NCI-H1930 (cell line): ENCODE measurements at places on chromosomes 5 and 9.

- no peak for DNase-seq
Observed at GRCh38 chr5:81755320-81755719, 4.4 kb upstream of the SSBP2 start.

DNA sequence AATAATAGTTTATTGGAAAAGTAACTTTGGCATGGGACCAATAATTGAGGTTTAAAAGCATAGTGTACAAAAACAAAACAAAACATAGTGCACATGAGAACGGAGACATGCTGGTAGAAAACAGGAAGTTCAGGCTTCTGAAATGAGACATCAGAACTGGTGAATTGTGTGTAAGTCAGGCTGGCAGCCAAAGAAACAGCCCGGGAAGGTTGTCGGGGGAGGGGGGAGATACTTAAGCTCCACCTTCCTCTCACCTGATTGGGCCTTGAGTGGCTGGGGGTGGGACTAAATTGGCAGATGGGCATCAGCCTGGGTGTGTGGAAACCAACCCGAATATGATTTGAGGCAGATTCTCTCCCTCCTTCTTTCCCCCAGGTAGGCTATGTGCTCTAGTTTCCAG lies 256.3 kb downstream of the SMARCA2 start:
- DNase-seq, result no peak

GRCh38 chr5:137036640-137037039 lies 462.5 kb downstream of the SPOCK1 start:
- DNase-seq, result no peak

GRCh38 chr5:73900566-73900965 lies 274.6 kb downstream of the ARHGEF28 start:
- no peak for DNase-seq

DNA sequence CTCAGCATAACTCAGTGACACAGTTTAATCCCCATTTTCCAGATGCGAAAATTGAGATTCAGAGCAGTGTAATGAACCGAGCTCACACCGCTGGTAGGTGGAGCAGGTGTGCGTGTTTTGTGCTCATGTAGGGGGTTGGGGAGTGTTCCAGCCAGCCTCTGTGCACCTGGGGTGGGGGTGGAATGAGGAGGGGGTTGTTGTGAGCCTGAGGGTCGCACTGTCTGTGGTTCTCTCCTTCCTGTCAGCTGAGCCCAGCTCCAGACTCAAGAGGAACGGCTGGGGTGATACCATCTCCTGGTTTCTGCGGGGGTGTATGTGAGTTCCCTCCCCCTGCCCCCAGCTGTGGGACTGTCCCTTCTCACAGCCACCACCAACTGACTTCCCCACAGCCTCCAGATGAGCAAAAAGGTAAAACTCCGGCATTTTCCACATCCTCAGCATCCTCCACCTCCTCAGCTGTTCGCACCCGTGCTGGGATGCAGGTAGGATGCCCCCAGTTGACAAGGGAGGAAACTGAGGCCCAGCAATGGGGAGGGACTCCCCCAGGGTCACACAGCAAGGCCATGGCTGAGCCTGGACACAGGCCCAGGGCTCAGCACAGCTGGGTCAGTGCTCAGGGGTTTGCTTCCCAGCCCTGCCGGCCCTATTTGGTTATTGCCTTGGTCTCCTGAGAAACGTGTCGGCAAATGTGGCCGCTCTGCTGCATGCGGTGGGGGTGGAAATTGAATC lies 2.1 kb downstream of the SH2D3C start:
- no peak for DNase-seq

DNA sequence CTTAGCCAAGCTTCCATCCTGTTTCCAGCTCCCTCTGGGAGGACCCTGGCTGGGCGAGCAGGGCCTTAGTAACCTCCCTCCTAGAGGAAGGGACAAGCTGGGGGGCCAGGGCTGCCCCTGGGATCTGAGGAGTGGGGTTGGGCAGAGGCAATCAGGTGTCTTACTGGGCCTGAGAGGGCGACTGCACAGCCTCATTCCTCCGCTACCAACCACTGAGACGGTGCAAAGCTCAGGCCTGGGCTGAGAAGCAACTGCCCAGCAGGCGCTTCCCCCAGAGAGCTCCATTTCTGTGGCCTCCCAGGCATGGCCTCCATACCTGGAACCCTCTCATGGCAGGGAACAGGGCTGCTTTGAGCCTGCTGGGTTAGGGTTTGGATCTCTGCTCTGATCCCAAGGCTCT lies 18.8 kb upstream of the GFPT2 start:
- no peak for DNase-seq

- DNase-seq, result no peak
Observed at GRCh38 chr5:39224196-39224761, 4.9 kb upstream of the FYB1 start.

GRCh38 chr9:16210440-16210839 lies 657.6 kb downstream of the CCDC171 start:
- DNase-seq, result no peak

DNA sequence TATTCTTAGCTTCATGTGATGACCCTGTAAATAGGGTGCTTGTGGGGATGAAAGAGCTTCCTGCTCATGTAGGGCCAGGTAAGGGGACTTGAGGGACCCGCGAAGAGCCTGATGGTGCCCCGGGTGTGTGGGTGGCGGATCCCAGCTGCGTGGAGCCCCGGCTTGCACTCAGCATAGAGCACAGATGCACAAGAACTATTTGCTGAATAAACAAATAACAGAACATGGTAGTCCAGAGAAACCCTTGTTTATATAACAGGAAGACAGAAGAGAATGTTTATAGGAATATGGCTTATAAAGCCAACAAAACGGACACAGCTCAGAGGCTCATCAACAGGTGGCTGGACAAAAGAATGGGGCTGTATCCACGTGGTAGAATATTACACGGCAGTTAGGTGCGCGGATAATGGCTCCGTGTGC lies 106.9 kb upstream of the COL5A1 start:
- DNase-seq, result no peak

GRCh38 chr5:68891718-68892117 lies 202.1 kb upstream of the SLC30A5 start:
- DNase-seq, result no peak

GRCh38 chr5:3129252-3129651 lies 377.8 kb upstream of the IRX2 start:
- no peak for DNase-seq

DNA sequence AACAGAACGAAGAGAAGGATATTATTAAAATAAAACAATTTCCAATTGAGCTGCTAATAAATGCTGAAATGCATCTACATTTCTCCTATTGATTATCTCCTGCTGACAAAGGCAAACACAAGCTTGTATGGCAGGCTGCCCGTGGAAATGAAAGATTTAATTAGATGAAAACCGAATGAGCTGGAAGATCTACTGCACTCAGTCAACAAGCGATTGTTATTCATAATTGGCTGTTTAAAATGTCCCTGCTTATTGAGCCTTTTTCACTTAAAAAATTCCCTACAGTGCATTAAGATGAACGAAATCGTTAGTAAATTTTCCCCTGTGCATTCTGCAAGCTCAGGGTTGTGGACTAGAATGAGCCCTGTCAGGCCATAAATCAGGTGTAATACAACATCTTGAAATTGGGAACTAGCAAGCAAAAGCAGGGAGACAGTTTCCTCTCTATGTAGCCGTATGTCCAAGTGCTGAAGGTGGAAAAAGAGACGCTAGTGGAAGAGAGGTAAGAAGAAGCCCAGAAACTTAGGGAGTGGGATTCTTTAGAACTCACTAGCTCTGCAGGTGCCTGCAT lies 28.5 kb upstream of the KIF4B start:
- DNase-seq, result no peak

DNA sequence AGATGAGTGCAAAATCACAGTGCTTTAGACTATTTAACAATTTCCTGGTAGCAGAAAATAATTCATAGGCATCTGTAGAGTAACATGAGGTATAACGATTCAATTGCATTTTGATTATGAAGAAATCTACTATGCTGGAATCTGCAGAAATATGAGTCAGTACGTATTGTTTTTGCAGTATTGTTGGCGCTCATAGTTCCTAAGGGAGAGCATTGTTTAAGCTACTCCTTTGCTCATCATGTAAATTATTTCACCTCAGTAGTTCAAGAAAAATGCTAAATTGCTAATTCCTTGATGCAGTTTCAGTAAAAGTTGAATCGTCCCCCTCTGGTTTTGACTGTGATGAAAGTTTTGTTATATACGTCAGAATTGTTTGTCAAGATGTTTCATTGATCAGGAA lies 458.4 kb downstream of the HINT1 start:
- no peak for DNase-seq

DNA sequence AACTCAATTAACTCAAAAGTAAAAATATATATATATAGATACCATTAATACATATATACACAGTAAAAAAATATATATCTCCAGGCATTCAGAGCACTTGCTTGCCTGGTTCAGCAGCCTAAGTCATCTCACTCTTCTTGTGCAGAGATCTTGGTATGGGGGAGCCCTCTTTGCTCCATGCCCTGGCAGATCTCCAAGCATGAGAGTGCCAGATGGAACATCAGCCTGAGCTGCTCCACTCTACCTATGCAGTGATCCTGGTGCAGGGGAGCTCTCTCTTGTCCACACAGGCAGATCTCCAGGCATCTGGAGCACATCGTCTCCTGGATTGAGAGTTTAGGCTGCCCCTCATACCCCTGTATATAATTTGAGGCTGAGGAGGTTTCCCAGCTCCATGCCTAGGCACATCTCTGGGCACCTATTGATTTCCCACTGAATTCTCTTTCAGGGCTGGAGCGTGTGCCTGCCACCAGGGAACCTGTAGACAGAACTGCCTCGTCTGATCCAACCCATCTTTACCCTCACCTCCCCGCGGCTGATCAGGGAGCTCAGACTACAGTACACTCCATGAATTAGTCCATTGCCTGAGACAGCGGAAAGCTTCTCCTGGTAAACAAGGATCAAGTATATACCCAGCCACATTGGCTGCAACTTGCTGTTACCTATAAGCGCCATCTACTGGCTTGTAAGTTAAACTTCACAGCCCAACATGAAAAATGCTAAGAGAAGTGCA lies 342.4 kb upstream of the GRIA1 start:
- DNase-seq, result no peak

- no peak for DNase-seq
Observed at GRCh38 chr5:142395334-142395733, 70.5 kb upstream of the SPRY4 start.

DNA sequence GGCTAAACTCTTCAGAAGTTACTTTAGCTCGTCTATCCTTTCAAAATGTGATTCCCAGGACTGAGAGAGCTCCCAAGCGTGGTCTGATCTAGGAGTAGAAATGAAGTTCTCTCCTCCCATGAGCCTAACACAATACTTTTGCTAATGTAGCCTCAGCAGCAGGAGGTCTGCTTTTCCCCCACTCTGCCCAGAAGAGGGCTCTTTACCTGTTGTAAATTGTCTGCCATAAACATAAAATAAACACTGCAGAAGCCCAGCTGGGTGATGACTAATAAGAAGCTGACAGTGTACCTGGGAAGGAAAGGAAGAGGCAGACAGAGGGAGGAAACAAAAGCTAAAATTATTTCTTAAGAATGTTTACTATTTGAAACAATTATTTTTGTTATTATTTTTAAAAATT lies 15.4 kb downstream of the SLC36A3 start:
- DNase-seq, result no peak

DNA sequence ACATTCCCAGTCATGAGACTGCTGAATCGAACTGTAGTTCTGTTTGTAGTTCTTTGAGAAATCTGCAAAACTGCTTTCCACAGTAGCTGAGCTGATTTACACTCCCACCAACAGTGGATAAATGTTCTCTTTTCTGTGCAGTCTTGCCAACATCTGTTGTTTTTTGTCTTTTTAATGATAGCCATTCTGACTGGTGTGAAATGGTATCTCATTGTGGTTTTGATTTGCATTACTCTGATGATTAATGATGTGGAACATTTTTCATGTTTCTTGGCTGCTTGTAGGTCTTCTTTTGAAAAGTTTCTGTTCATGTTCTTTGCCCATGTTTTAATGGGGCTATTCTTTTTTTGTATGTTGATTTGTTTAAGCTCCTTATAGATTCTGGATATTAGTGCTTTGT lies 187.3 kb upstream of the TLE4 start:
- DNase-seq, result no peak

DNA sequence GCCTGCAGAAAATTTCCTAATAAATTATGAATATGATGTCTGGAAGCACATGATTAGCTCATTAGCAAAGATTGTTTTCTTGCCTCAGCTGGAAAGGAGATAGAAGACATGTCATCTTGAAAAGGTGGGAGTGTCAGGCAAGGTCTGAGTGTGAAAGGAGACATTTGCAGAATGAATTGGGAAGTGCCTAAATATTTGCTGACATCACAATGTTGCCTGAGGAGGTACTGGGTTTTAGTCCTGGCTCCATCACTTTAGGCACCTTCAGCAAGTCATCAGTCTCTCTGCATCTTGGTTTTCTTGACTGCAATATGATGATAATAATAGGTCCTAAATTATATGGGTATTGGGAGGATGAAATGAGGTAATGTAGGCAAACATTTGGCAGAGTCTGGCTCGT lies 140.1 kb downstream of the TRPM3 start:
- no peak for DNase-seq

GRCh38 chr5:76816110-76816831 lies 2.6 kb upstream of the F2RL1 start:
- DNase-seq, result no peak

DNA sequence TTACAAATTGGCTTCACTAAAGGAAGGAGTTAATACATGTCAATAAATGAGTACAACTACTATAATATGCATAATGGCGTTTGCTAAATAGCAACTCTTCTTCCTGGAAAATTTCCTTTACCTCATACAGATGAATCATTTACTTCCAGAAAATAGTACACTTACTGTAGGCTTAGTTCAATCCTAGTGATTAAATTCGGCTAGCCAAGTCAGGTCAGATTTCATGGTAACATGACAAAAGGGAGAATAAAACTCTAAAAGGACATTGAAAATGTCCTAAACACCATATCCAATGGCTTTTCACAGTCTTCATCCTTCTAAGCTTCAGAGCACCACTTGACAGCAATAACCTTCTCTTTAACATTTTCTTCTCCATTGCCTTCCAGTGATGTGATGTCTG lies 42.1 kb upstream of the ZFAND5 start:
- DNase-seq, result no peak

DNA sequence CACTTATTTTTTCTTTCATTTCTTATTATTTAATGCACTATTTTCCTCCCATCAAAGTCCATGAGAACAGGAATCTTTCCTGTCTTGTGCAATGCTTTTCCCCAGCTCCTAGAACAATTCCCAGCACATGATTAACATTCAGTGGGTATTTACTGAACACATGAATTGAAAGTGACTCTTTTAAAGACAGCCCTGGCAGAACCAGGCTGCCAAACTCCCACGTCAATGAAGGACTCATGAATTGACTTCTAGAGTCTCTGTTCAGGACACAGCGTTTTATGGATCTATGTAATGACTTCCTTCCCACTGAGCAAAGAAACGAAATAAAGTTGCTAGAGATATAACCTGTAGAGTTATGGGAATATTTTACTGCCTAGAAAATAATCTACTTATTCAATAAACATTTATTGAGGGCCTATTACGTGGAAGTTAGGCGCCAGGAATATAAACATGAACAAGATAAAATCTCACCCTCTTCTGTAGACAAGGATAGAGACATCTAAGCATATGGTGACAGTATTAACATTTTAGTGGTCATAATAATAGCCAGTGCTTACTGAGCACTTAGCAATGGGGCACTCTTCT lies 485.9 kb upstream of the KLF4 start:
- DNase-seq, result no peak

GRCh38 chr9:16928179-16928945 lies 57.9 kb upstream of the BNC2 start:
- no peak for DNase-seq
